ENCODE measurements at places on chromosomes 4 and X.

DNA sequence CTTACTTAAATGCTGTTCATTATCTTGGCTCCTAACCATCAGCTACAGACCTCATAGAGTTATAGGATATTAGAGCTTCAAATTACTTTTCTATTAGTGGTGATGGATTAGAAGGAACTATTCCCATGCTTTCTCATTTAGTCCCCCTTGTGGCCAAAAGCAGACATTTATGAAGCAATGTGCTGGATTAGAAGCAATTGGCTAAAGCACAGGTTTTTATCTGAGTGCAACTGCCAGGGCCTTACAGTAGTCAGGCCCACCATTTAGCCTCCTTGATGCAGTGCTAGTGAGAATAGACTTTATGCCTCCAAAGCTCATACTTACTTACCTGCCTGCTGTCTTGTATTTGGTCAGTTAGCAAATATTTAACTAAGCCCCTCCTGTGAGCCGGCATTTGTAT, 93.0 kb downstream of the TSPAN7 start:
- no peak for DNase-seq

GRCh38 chr4:93157986-93158385, 670.6 kb upstream of the ATOH1 start:
- no peak for DNase-seq

DNA sequence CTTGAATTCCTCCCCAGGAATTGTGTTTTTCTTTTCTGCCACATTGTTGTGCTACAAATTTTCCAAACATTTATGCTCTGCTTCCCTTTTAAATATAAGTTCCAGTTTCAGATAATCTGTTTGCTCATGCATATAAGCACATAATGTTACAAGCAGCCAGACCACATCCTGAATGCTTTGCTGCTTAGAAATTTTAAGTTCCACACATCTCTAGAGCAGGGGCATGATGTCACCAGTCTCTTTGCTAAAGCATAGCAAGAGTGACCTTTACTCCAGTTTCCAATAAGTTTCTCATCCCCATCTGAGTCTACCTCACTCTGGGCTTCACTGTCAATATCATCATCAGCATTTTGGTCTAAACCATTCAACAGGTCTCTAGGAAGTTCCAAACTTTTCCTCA, 932.5 kb downstream of the SH3BGRL start:
- DNase-seq: no peak

DNA sequence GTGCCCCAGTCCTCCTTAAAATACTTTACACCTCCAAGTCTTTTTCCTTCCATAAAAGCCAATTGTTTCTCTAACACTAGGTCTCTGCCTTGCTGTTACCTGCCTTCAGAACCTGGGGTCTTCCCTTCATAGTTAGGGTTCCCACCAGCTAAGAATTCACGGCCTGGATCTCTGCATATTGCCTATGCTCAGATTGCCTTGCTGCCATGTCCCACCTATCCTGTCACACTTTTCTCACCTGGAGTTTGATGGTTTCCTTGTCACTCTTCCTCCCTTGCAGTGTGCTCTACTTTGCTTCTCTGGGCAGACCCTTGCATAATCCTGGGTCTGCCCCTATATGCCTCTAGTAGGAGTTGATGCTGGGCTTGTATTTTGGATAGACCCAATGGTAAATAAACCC, 36.6 kb upstream of the TMPRSS11E start:
- no peak for DNase-seq

DNA sequence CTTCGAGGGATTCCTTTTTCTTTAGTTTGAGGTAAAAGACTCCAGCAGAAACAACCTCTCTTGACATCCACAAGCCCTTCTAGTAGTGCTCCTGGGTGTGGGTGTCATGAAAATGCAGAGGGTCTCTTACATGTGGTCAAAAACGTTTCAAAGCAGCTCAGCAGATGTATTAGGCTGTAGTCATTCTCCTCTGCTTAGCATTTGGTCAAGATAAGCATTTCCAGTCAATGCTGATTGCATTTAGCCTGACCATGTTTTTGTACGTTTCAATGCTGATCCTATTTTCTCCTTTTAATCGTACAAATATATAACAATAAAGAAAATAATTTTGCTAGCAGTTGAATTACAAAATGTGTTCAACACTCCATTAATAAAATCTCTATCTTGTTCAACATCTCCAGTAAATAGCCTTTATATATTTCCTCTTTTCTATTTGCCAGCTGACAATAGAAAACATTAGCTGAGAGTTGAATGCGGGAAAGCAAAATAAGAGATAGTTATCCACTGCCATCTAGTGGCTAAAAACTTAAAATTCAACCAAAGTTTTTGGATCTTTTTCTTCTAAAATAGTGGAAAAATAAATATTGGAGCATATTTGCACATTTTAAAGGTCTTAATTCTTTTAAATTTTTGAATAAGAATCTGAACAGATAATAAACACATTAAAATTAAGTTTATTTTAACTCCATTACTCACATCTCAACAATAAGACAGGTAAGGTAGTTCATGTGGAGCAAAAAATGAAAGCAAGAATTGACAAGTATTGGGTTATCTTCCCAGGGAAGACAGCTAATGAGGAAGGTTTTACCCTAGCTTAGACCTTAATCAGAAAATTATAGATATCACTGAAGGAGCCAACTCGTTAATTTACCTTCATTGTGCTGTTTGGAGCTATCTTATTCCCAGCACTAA, 15.2 kb upstream of the PACRGL start:
- DNase-seq: no peak

GRCh38 chr4:144421839-144422565, 224.0 kb upstream of the HHIP start:
- no peak for DNase-seq

DNA sequence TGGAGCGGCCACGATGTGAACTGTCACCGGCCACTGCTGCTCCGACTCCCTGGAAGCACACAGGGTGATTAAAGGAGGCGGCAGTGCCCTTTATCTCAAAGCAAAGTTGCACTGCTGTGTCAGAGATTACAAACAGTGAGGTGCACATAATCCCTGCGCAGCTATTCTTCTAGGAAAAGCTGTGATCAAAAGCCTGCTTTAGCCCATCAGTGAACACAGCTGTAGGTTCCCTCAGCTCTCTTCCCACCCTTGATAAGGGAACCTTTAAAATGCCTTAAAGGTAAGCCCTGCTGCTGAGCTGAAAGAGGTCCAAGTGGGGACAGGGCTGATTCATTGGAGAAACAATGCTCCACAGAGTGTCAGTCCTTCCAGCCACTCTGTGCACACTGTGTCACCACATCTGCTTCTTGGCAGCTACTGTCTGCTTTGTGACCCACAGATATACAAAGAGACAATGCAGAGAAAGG, 127.6 kb downstream of the EIF4E start:
- DNase-seq: no peak

DNA sequence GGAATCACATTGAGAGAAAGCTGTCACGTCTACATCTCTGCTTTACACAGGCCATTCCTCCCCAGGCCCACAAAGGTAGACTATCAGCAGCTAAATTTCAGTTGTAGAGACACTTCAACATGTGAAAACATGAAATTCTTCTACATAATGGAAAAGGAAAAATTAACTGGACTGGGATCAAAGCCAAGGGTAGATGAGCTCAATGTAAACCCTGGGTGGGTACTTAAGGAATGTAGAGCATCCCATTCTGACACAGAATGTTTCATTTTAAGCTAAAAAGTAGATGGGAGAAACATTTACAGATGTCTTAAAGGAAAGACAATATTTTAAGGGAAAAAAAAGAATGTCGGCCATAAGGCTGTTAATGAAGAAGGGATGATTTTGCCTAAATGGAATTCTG, 51.3 kb upstream of the NPNT start:
- DNase-seq: no peak

DNA sequence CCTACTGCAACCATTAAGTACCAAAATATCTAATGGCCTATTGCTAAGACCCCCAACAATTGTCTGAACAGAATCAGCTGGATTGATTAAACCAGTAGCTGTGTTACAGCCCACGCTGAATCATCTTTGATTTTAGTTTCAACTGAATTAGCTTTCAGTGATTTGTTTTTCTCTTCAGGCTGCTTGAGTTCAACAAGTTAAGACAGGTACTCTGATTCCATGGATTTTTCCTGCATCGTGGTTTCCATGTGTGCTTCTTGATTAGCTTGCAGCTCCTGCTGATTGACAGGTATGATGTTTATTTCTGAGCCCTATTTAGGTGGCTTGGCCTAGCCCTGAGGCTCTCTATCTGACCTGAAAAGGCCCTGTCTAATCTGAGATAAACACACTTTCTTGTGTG, 91.3 kb downstream of the GUCY2F start:
- no peak for DNase-seq

DNA sequence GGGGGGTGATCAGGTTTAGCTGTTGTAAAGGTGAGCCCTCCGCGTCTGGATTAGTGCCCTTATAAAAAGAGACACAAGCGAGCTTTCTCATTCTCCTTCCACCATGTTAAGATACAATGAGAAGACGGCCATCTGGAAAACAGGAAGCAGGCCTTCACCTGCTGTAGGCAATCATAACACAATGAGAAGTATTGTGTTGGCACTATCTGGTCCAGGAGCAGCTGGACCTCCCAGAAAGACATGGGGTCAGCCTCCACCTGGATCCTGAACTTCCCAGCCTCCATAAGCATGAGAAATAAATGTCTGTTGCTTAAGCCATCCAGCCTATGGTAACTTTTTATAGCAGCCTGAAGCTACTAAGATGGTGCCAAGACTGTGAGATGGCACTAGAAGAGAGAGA, 8.6 kb upstream of the SMIM20 start:
- no peak for DNase-seq

DNA sequence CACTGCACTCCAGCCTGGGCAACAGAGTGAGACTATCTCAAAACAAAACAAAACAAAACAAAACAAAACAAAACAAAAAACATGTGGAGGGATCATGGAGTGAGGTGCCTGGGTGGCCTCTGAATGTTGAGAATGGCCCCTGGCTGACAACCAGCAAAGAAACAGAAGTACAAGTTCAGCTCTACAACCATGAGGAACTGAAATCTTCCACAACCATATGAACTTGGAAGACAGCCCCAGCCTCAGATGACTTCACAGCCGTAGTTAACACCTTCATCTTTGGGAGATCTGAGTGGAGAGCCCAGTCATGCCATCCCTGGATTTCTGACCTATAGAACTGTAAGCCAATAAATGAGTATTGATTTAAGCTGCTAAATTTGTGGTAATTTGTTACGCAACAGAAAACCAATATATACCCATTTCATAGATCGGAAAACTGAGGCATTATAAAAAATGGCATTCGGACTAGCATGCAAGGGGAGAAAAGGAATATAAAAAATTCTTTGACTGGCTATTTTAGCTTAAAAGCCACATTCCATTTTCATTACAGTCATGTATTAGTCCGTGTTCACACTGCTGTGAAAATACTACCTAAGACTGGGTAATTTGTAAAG, 138.7 kb upstream of the RAPGEF2 start:
- no peak for DNase-seq

DNA sequence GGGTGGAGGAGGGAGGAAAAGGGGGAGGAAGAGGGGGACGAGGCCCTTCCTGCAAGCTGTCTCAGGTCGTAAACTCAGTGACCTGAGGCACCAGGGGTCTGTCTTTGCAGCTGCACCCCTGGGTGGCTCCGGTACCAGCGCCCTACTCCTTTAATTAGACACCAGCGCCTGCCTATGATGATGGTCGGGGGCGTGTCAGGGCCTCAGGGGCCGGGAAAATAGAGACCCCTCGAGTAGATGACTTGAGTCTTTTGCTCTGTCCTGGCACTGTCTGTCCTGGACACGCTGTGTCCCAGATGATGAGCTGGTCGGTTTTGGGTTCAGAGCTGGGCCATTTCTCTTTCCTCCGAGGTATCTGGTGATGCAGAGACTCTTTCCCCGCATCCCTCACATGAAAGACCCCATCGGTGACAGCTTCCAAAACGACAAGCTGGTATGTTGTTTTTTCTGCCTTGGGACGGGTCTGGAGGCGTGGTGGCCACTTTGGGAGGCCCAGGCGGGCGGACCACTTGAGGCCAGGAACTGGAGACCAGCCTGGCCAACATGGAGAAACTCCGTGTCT, 11.2 kb downstream of the SLC25A6 start:
- no peak for DNase-seq

- DNase-seq: no peak
Measured at GRCh38 chr4:99394896-99395295, 40.2 kb downstream of the ADH7 start.

DNA sequence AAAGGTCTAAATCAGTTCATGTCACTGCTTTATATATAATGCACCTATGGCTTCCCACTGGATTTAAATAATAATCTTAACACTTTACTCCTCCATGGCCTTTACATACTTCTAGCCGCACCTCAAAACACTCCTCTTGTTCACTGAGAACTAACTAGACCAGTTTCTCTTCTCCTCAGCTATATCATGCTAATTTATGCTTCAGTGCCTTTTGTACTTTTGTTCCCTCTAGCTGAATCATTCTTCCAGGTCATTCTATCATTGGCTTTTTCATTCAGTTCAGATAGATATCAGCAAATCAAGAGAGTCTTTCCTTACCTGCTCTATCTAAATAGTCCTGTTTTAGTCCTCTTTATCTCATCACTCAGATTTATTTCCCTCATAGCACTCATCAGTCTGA, 64.2 kb downstream of the TET2 start:
- DNase-seq: no peak

- no peak for DNase-seq
Measured at GRCh38 chr4:52869196-52869595, 7.1 kb downstream of the RASL11B start.

- no peak for DNase-seq
Measured at GRCh38 chr4:136864604-136865185, 667.6 kb downstream of the PCDH18 start.

DNA sequence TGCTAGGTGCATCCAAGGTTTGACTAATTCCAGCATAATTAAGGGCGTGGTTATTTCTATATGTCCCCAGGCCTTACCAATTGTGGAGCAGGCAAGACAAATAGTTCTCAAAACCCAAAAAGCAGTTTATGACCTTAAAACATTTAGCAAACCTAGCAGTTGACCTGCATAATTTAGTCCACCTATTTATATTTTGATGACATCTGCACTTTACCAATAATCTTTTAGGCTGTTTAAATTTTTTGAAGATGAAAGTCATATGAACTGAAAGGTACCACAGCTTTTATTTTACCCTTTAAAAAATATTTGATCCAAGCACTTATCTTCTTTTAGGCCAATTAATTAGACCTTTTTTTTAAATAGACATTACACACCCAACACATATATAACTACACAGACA, 9.8 kb upstream of the ASIC5 start:
- DNase-seq: no peak

GRCh38 chrX:151878574-151878973, 34.1 kb upstream of the MAGEA4 start:
- no peak for DNase-seq

DNA sequence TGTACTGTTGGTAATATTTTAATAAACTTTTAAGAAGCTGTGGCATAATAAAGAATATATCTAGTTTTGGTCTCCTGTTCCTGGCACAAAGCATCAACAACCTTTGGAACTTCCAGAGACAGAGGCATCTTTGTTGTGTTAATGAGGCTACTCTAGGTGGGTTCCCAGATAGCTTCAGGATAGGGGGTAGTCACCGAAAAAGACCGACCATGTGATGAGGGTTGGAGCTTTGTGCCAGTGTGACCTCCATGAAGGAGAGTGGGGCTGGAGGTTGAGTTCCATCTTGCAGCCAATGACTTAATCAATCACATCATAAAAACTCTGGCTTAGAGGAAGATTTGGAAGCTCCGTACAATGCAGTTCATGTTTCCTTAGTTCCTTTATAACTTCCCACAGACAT, 9.9 kb downstream of the PPAT start:
- DNase-seq: no peak
